NCI-H187 treated with DMSO at 0.1 percent for 48 hours (cell line): ENCODE measurements at places on chromosomes 13 and 19.

DNA sequence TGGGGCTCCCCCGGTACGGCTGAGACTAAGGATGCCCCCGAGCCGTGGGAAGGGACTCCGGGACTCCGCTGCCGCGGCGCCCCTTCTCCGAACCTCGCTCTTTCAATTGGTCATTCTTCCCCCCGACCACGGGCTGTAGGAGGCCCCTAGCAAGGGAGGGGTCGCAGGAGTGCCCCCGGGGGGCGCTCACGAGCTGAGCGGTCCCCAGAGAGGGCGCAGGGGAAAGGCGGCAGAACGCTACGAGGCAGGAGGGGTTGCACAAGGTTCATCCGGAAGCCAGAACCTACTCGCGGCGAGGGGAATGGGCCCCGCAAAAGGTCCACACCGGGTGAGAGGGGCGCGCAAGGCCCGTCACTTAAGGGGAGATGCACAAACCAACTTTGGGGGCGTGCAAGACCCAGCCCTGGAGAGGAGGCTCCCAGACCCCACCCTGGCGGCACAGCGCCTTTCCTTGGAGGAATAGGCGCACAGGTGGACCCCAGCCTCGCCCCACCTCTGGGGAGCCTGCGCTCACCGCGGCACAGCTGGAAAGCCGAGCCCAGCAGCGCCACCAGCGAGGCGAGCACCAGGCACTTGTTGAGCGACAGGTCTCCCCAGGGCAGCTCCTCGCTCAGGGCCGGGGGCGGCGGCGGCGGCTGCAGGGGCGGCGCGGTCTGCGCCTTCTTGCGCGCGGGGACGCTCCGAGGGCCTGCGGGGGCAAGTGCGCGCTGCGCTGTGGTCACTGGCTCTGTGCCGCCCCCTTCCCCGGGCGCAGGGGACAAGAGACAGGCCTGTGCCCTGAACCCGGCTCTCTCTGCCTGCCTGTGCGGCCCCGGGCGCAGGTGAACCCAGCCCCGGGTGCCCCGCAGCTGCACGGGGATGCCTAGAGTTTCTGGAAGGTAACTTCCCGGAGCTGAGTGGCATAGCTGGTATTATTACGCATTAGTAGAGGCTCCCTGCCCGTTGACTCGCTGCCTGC lies 2.8 kb downstream of the JSRP1 start:
- DNase-seq = no peak

DNA sequence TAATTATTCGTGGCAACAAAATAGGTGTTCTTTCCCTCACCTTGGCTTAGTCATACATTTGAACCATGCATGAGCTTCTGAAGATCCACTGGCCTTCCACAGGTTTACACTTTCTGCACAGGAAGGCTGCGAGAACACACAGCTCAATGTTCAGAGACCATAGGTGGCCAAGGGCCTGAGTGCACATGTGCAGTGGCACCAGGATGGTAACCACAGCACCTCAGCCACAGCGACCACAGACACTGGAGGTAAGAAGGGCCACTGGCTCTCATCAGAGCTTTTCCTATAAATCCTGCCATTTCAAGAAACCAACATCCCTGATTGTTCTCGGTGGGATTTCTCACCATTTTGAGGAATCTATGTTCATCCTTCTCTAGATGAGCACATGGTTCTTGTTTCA lies 1.6 kb downstream of the DCLK1 start:
- DNase-seq = no peak

DNA sequence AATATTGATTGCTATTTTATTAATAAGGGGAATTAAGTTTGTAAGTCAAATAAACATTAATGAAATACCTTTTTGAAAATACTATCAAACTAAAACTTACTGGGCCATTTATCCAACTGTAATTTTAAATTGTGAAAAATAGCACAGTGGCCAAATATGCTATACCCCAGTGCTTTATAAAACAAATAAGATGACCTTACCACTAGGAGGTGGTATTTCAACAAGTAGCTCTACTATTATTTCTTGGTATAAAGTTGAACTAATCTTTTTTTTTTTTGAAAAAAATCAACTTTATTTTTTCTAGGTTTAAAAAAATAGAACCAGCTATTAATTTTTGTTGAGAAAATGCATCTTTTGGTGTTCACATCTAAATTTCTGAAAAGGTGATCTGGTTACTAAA lies 14.7 kb downstream of the LACC1 start:
- DNase-seq = no peak

GRCh38 chr13:99528547-99528946 lies 27.3 kb downstream of the TM9SF2 start:
- DNase-seq = no peak

DNA sequence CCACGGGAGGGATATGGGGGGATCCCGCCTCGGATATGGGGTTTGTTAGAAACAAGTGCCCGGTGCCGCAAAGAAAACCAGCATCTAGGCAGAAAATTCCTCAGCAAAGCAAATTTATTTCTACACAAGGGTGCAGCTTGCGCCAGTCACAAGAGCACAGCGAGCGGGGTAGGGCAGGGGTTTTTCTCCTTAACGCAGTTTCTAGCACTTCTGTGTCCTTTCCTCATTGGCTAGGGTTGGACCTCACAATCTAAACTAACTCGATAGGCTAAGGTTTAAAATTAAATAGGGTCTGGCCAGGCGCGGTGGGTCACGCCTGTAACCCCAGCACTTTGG lies 595 bp downstream of the ZNF440 start:
- no peak for DNase-seq

- DNase-seq = no peak
Observed at GRCh38 chr19:49651029-49651819, 9.2 kb downstream of the SCAF1 start.

DNA sequence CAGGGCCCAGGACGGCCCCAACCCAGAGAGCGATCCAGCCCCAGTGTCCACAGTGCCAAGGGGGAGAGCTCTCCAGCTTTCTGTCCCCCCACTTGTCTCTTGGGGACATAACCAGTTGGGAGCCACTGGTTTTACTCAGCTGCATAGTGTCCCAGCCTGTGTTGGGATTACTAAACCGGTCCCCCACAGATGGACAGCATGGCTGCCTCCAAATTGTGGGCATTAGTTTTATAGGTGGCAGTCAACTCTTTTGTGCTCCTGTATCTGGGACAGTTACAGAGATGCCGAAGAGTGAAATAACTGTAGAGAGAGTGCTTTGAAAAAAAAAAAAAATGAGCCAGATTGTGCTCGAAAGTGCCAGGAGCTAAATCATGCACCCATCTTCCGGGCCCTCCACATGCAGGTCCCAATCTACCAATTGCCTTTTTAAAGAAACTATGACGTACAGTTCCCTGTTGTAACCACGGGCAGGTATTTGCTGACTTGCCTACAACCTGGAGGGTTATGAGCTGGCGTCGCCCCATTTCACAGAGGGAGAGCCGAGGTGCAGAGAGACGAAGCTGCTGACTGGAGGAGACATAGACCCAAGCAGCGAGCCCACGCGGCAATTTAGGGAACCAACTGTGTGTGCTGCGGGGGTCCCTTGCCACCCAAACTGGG lies 2.4 kb upstream of the NFIC start:
- no peak for DNase-seq

DNA sequence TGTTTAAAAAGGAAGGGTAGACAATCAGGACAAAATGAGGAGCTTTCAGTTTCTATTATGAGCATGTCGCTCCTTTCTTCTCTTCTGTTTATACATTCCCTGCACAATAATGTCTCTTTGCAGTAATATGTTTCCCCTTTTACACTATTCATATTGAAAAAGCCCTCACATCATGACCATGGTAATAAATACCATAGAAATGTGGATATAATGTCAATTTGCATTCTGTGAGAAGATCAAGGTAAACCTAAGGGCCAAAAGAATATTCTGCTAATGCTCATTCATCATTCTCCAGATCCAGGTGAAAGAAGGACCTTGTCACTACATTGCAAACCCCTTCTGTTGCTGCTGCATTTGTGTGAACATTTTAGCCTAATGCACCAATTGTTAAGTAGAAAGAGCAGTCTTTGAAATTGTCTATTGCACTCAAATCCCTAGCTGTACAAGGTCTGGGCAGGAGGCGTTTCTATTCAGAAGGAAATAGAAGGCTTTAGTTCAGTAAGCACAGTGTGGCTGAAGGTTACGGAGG lies 117.6 kb upstream of the SOX21 start:
- peak; percentile 17 for DNase-seq

GRCh38 chr19:45321848-45322247 lies 827 bp downstream of the CKM start:
- no peak for DNase-seq

DNA sequence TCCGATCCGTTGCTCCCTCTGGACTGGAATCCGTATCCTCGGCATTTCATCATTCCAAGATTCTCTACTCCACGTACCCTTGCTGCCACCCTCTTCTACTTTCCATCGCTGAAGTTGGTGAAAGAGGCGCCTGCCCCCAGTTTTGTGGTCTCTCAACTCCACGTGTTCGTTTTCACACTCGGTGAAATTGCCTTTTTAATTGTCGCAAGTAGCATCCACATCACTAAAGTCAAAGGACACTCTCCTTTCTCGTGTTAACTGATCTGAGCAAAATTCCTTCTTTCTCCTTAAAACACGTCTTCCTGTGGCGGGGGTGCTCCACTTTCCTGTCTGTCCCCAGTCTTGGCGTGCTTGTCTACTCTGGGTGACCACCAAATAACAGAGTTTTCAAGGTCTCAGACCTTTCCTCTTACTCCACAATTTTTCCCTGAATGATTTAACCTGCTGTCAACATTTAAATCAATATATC lies 1.1 kb upstream of the TMTC4 start:
- no peak for DNase-seq

DNA sequence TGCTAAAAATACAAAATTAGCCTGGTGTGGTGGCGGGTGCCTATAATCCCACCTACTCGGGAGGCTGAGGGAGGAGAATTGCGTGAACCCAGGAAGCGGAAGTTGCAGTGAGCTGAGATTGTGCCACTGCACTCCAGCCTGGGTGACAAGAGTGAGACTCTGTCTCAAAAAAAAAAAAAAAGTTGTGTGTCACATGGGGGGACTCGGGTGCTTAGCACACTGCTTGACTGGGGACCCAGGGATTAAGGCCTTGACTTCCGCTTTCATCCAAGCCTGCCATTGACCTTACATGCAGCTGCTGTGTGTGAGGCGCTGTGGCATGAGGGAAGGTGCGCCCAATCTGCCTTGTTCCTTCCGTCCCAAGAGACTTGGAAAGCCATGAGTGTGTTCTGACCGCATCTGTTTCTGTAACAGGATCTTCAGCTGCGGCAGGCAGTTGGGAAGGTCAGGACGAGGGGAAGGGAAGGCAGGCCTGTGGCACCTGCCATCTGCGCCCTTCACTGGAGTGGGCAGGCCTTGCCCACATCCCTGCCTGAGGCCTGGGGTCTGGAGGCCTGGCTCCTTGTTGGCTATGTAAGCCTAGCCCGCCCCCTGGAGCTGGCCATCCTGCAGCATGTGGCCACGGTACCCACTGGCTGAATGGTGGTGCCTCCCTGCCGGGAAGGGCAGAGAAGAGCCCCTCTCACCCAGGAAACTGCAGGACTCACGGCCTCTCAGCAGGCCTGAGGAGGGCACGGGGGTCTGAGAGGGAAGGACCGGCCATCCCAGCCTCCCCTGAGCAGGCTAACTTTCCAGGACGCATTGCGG lies 23.0 kb downstream of the PPP1R37 start:
- peak; percentile 85 for DNase-seq

DNA sequence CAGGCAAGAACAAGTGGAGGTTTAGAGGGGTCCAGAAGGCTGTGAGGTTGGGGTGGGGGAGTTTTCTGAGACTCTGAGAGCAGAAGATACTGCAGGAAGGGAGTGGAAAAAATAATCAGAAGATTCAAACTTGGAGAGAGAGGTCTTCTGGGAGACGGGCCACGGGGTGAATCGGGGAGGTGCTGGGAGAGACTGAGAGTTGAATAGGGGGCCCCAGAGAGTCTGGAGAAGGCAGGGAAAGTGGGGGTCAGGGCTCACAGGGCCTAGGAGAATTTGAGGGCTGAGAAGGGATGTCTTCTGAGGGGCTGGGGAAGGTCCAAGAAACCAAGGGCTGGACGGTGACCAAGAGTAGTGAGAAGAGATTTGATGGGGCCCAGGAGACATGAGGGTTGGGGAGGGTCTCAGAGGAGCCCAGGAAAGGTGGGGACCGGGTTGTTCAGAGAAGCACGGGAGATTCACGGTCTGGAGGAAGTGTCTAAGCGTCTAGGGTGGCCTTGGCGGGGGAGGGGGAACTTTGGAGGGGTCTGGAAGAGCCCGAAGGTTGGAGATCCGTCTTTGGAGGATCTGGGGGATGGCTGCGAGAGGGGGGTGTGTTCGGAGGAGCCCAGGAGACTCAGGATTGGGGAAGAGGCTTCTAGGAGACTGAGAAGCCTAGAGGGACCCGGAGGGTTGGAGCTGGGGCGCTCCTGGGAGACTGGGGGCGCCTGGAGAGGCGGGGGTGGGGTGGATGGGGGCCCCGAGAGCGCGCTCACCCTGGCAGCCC lies 1.5 kb downstream of the KCNC3 start:
- DNase-seq = no peak

GRCh38 chr13:73230716-73231115 lies 171.9 kb downstream of the KLF5 start:
- no peak for DNase-seq

- no peak for DNase-seq
Observed at GRCh38 chr19:51766461-51766860, 5.5 kb downstream of the FPR2 start.

- DNase-seq = no peak
Observed at GRCh38 chr19:37361994-37362393, 8.9 kb upstream of the ZNF527 start.

GRCh38 chr19:36266375-36266961 lies 51.6 kb downstream of the ZNF146 start:
- no peak for DNase-seq

DNA sequence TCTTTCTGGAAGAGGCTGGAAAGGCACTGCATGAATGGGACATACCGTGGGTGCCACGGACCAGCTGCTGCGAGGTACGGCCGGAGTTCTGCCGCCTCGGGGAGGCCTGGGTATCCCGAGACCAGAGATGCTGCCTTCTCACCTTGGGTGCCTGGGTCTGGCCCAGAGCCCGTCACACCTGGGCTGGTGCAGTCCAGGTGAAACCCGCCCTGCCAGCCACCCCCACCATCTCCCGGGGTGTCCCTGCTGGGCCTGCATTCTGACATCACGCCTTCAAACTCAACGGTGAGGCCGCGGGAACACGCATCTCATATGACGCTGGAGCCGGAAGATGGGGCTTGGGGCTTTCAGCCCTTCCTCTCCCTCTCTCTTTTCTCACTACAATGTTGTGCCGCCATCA lies 98.0 kb downstream of the GADD45B start:
- DNase-seq = no peak

GRCh38 chr13:35139591-35139990 lies 197.5 kb downstream of the NBEA start:
- no peak for DNase-seq

GRCh38 chr19:6710273-6711077 lies 10.0 kb downstream of the C3 start:
- DNase-seq = no peak

GRCh38 chr19:33814181-33815165 lies 17.8 kb downstream of the KCTD15 start:
- no peak for DNase-seq

DNA sequence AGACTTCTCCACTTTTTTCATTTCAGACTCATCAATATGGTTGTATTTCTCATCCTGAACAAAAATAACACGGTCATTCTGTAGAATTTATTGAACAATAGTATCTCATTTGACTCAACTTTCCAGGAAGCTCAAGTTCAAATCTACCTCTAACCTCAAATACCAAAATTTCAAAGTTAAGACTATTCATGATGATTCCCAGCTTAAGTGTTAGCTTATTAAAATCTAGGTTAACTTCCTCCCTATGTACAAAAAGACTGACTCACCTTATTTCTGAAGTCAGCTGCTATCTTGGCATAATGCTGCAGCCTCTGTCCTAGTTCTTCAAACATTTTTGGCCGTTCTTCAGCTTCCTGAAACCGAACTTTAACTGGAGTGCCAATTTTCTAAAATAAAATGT lies 23.2 kb downstream of the HSPH1 start:
- DNase-seq = no peak
